ENCODE measurements at places on chromosomes 3 and 15.

- no peak for DNase-seq
Observed at GRCh38 chr15:93070132-93070531, 18.9 kb downstream of the RGMA start.

DNA sequence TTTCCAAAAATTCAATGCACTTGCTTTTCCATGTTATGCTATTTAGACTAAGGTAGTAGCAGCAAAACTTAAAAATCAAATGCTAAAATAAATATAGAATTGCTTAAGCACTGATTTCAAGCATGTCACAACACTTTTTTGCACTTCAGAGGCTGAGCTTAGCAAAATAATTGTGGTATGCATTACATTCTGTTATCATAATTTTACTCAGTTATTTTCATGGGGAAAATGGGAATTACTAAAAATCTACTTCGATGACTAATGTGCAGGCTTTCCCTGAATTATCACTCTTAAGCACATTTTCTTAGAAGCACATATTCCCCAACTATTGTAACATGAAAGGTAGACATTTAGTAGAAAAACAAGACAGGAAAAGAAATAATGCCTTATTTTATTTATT, 322.4 kb upstream of the CBLB start:
- DNase-seq: no peak

DNA sequence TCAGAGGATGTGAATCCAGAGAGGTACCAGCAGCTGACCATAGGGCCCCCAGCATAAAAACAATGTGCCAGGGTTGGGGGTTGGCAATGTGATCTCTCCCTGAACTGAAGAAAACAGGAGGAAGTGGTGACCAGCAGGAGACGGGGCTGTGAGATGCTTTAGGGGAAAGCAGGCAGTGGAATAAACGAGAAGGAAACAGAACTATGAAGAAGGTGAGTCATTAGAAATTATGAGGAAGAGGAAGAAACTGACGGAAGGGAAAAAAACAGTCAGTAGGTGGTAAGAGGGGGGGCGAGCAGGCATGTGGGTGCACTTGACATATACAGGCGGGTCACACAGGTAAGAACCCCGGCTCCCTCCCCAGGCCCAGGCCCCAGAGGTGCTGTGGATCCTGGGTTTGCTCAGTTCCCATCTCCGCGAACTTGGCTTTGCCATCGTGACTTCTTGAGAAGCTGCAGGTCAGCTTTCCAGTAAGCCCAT, 42.2 kb upstream of the B3GNT5 start:
- peak; percentile 90 for DNase-seq

- DNase-seq: peak; percentile 36
Observed at GRCh38 chr3:37814547-37814946, 47.1 kb upstream of the CTDSPL start.

DNA sequence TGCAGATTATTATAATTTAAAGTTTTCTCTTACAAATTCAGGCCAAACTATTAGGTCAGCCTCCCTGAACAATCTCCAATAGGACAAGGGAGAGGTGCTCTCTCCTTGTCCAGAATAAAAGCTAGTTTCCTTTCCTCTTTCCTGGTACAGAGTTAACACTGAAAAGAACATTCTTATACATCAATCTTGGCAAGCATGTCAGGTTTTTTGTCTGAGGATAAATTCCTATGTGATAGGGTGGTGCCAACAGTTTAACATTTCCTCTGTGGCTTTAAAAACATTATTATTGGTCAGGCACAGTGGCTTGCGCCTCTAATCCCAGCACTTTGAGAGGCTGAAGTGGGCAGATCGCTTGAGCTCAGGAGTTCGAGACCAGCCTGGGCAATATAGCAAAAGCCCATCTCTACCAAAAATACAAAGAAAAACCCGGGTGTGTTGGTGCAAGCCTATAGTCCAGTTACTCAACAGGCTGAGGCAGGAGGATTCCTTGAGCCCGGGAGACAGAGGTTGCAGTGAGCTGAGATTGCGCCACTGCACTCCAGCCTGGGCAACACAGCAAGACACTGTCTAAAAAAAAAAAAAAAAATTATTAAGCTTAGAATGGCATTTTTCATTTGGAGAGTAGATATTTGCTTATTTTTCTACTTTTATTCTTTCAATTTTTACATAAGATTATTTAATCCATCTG, 13.7 kb upstream of the ULK4 start:
- no peak for DNase-seq

Measured in inflammatory macrophage treated with lipopolysaccharide for 4 hours (primary cell).